SHP77 (cell line): ENCODE measurements at places on chromosomes 5 and 9.
A peak's percentile ranks its signal among the peaks of the same experiment; 100 is the strongest.

- no peak for DNase-seq
Observed at GRCh38 chr5:117812861-117813260, 1175.5 kb downstream of the DTWD2 start.

DNA sequence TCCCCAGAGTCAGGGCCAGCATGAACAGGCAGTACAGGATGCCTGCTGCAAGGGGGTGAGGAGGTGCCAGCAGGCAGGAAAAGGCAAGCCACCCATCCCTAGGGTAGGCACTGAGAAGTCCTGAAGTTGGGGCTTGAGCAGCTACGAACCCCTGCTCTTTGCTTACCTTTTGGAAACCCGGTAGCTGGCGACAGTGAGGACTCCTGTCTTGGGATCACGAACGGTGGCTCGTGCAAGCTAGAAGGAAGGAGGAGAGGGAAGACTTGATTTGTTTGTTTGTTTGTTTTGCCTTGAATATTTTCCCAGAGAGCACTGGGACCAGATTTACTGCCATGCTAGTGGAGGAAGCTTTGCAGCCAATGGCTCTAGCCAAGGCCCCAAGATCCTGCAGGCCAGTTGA, 23.7 kb downstream of the P4HA2 start:
- no peak for DNase-seq

DNA sequence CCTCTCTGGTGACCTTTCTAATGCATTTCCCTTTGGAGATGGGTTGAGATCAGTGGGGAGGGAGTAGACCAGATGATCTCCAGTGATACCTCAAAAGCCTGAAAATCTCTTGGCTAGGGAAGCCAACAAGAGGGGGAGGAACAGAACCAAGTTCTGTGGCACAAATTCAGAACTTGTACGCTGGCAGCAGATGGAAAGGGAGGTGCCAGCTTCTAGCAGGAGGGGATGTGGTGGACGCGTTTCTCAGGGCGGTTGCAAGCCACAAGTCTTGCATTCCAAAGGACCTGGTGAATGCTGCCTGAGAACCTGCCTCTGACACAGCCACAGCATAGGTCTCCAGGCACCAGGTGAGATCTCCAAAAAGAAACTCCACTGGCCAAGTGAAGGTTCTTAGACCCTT, 13.4 kb downstream of the SLIT3 start:
- DNase-seq = no peak

DNA sequence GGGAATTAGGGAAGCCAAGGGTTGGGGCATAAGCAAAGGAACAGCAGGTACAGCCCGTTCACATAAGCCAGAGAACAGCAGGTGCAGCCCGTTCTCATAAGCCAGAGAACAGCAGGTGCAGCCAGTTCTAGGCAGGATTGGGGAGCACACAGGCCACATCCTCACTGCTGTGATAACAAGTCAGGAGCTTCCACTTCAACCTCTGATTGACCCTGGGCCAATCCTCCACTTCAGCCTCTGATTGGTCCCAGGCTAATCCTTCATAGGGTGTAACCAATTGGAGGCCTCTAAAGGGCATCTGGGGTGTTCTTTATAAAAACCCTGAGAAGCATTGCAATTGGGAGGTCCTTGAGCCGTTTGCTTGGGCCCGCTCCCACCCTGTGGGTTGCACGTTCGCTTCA, 27.5 kb downstream of the CEL start:
- peak; percentile 75 for DNase-seq

- DNase-seq = no peak
Observed at GRCh38 chr9:107161338-107161737, 121.7 kb upstream of the RAD23B start.

DNA sequence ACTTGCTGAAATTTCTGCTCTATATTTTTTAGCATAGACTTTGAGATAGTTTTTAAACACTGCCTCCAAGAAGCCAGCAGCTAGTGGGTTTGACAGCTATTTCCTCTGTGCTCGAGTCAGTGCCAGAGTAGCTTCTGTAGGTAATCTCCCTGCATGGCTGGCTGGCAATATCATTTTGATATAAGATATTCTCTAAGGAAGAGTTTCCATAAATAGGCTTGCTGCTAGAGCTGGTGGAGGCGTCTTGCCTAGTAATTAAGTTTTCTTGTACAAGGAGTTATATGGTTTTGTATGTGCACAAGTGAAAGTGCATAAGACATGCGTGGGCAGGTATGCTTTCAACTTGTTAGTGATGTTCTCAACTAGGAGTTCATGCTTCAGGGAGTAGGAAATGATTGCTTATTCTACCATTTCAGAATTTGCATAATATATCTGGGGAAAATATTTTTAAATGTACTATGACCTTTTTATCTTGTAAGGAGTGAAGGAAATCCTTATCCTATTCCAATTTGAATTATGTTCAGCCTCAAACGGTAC, 74.1 kb upstream of the CCL21 start:
- DNase-seq = no peak

- no peak for DNase-seq
Observed at GRCh38 chr9:114883709-114884108, 46.7 kb downstream of the TNFSF8 start.

GRCh38 chr9:3177936-3178335, 334.0 kb upstream of the PUM3 start:
- no peak for DNase-seq

- no peak for DNase-seq
Observed at GRCh38 chr9:138072897-138073296, 195.3 kb downstream of the CACNA1B start.

DNA sequence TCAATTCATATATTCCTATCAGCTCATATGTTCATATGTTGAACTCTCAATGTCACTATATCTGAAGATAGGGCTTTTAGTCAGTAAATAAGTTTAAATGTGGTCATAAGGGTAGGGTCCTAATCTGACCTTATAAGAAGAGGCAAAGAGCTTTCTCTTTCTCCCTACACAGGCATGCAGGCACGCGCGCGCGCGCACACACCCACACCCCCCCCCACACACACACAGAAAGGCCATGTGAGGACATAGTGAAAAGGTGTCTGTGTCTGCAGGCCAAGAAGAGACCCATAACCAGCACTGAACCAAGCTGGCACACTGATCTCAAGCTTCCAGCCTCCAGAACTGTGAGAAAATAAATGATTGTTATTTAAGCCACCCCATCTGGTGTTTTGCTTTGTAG, 76.0 kb downstream of the PDE4D start:
- DNase-seq = no peak

GRCh38 chr5:124671193-124671592, 75.2 kb downstream of the ZNF608 start:
- DNase-seq = no peak

DNA sequence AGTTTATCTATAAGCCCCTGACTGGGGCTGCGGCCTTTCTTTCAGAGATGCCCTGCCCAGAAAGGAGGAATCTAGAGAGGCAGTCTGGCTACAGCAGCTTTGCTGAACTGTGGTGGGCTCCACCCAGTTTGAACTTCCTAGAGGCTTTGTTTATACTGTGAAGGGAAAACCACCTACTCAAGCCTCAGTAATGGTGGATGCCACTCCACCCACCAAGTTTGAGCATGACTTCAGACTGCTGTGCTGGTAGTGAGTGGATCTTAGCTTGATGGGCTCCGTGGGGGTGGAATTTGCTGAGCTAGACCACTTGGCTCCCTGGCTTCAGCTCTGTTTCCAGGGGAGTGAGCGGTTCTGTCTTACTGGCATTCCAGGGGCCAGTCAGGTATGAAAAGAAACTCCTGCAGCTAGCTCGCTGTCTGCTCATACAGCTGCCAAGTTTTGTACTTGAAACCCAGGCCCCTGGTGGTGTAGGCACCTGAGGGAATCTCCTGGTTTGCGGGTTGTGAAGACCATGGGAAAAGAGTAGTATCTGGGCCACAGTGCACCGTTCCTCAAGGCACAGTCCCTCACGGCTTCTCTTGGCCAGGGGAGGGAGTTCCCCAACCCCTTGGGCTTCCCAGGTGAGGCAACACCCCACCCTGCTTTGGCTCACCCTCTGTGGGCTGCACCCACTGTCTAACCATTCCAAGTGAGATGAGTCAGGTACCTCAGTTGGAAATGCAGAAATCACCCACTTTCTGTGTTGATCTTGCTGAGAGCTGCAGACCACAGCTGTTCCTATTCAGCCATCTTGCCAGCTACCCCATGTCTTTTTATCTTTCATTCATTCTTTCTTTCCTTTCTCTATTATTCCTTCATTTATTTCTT, 211.8 kb upstream of the C9orf72 start:
- no peak for DNase-seq

GRCh38 chr9:132163457-132163875, 1.6 kb downstream of the NTNG2 start:
- DNase-seq = no peak

GRCh38 chr9:69453746-69454145, 128.7 kb downstream of the ENTREP1 start:
- DNase-seq = no peak

- DNase-seq = peak; percentile 10
Observed at GRCh38 chr9:130713286-130713960, 19.8 kb downstream of the EXOSC2 start.

- DNase-seq = no peak
Observed at GRCh38 chr5:134551901-134552300, 26.4 kb downstream of the JADE2 start.

GRCh38 chr9:27293996-27294395, 3.0 kb downstream of the EQTN start:
- no peak for DNase-seq

GRCh38 chr5:16929831-16930230, 6.3 kb downstream of the MYO10 start:
- DNase-seq = no peak

DNA sequence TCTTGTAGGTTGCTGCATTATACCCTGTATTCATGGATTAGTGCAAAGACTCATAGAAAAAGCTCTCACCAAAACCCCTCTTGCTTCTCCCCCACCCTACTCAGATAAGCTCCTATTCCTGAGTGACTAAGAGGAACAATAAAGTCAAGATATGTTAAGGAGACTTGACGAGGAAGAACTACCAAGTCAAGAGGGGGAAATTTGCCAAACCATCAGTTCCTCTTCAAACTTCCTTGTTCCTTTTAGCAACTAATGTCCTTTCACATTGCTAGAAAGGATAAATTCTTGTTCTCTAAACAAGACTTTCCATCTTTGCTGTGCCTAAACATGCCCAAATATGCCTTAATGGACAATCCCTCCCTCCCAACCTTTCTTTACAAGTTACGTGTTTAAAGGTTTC, 27.0 kb downstream of the CNOT8 start:
- no peak for DNase-seq

DNA sequence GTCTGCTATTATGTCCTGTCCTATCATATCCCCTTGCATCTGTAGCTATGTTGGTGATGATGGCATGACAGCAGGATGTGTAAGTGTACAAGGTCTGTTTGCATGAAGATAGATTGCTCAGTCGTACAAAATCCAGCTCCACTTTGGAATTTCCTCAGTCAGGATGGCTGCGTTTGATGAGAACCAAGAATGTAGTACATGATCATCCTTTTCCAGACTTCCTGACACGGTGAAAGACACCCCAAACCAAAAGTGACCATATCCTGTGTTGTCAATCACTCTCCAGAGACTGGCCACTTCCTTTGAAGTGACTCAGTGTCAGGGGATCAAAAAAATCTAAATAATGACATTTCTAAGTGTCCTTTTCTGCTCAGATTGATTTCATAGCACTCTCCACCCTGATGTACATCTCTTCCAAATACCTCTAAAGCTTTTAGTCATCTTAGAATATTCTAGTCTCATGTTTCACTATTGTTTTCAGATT, 213.4 kb downstream of the PLK2 start:
- no peak for DNase-seq

- no peak for DNase-seq
Observed at GRCh38 chr9:87883990-87884389, 1.3 kb downstream of the SPATA31E1 start.

DNA sequence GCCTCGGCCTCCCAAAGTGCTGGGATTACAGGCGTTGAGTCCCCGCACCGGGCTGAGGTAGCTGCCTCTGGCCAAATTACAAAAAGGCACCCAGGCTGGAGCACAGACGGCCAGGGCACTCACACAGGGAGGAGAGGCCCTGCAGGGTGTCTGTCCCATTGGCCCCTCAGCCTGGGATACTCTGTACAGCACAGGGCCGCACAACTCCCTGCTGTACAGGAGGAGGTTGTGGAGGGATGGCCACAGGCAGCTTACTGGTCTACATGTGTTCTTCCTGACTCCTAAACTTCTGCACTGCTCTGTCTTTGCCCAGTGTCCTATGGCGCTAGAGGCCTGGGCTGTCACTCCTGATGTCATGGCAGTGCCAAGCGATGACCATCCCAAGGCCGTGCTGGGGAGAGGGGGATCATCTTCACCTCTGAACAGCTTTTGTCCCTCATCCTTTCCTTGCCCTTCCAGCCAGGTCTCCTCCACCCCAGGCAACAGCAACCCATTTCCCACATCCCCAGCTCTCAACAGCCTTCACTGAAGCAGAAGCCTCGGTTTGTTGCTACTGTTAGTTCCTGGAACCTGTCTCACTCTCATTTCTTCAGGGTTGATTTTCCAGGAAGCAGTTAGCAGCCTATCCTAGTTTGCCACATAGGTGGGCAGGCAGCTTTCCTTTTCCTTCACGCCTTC, 1.8 kb upstream of the CNOT6 start:
- no peak for DNase-seq

DNA sequence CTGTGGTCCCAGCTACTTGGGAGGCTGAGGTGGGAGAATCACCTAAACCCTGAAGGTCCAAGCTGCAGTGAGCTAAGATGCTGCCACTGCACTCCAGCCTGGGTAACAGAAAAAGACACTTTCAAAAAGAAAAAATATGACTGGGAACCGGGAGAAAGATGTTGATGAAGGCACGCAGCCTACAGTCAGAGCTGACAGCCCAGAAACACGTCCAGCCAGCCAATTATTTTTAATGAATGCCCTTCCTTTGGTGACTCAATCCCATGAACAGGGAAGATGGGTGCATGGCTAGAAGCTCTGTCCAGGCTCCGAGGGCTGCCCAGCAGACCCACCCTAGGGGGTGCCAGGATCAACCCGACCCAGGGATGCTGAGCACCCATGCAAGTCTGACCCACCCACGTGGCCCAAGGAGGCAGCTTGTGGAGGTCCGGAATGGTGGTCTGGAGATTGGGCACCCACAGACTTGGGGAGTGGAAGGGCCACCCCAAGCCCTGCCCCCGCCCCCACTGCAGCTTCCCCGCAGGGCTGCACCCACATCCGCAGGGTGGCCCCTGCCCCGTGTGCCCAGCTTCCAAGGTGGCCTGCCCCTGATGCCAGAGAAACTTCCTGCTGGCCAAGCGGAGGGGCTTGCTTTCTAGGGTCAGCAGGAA, 51.0 kb downstream of the ADAMTS2 start:
- DNase-seq = no peak

DNA sequence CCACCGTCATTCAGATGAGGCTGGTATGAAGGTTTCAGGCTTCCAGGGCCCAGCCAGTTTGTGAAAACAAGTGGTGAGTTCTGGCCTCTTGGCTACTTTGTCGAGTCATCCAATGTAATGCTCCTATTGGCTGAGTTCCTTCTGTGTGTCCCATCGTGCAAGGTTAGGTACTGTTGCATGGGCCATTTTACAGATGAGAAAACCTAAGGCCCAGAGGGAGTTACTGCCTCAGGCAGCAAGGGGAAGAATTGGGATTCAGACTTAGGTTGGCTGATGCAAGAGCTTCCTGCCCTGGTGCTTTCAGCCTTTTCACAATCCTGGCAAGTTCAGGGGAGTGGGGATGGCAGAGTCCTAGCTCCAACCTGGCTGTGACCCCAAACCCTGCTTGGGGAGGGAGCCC, 17.4 kb upstream of the PITX1 start:
- DNase-seq = no peak

GRCh38 chr5:74105126-74105780, 479.3 kb downstream of the ARHGEF28 start:
- DNase-seq = no peak

- no peak for DNase-seq
Observed at GRCh38 chr9:13143281-13143680, 136.2 kb downstream of the MPDZ start.

- no peak for DNase-seq
Observed at GRCh38 chr9:92620845-92621244, 49.1 kb downstream of the IPPK start.
